Astrocyte of the cerebellum (primary cell): ENCODE measurements at places on chromosomes 4 and X.

GRCh38 chr4:82611982-82612381 is 50.2 kb upstream of the TMEM150C start:
- no peak for DNase-seq

GRCh38 chr4:10285028-10285427 is 168.4 kb upstream of the WDR1 start:
- DNase-seq, result no peak

- no peak for DNase-seq
Measured at GRCh38 chr4:169662206-169662605, 41.8 kb downstream of the CLCN3 start.

GRCh38 chr4:140286456-140286855 is 87.0 kb upstream of the SCOC start:
- no peak for DNase-seq

DNA sequence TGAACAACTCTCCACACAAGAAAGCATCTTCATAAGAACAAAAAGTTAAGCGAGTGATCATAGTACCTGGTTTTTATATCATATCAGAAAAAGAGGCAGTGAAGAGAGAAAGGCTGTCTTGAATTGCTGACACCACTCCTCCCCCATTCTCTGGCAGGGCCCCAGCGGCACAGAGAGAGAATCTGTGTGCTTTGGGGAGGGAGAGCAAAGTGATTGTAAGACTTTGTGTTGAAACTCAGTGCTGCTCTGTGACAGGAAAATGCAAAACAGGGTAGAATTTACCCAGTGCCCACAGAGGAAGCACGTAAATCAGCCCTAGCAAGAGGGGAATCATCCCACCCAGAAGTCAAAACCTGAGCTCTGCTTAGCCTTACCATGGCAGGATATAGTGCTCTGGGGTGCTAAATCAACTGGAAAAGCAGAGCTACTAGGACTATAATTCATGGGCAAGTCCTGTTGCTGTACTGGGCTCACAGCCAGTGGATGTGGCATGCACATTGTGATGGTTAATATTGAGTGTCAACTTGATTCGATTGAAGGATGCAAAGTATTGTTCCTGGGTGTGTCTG is 174.6 kb downstream of the PRR32 start:
- no peak for DNase-seq

DNA sequence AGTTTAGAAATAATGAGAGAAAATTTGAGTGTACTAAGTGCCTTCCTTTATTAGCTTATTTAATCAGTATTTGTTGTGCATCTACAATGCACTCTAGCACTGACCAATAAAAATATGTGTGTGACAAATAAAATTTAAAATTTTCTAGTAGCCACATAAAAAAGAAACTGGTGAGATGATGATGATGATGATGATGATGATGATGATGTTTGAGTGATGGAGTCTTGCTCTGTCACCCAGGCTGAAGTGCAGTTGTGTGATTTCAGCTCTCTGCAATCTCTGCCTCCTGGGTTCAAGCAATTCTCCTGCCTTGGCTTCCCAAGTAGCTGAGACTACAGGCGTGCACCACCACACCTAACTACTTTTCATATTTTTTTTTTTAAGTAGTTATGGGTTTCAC is 110.2 kb downstream of the RNF150 start:
- no peak for DNase-seq

- DNase-seq, result no peak
Measured at GRCh38 chrX:49242545-49243066, 7.3 kb downstream of the CCDC22 start.

DNA sequence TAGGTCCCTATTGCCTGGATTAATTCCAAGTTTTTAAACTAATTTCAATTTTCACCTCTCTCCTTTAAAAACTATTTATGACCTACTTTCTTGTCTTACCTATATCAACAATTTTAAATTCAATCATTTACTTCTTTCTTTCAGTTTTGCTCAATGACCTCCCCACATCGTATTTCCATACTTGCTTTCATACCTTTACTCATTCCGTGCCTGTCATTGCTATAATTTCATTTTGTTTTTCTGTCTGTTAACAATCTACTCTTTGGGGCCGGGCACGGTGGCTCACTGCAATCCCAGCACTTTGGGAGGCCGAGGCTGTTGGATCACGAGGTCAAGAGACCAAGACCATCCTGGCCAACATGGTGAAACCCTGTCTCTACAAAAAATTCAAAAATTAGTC is 781.1 kb downstream of the FSTL5 start:
- no peak for DNase-seq

- DNase-seq, result no peak
Measured at GRCh38 chr4:112318239-112319142, 21.3 kb downstream of the ALPK1 start.

GRCh38 chr4:99934891-99935290 is 11.5 kb downstream of the DNAJB14 start:
- DNase-seq, result no peak

- no peak for DNase-seq
Measured at GRCh38 chr4:76649086-76649485, 214.1 kb downstream of the SHROOM3 start.

DNA sequence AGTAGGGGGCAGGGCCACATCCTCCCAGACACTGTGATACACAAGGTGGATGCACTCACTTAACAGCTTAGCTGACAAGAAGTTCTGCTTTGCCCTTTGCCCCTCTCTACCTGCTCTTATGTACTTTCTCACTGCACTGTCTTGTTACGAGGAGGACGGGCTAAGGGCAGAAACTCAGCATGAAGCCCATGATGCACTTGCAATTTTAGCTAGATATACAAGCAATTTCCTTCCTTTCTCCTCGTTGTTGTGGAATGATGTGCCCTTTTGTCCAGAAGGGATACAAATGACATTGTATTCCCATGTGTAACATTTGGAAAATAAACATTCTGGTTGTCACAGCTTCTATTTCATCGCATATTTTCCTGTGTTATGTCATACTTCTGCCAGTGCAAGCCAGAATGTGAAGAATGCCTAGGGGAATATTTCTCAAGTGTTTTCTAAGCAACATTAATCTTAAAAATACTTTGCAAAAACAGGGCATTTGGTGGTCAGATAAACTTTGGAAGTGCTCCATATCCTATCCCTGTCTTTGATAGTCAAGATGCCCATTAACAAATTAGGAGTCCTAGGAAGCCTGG is 47.2 kb downstream of the MAOA start:
- peak; percentile 23 for DNase-seq

- DNase-seq, result no peak
Measured at GRCh38 chr4:106019771-106020170, 124.5 kb downstream of the NPNT start.

- no peak for DNase-seq
Measured at GRCh38 chrX:125507119-125507518, 187.4 kb downstream of the TEX13C start.

DNA sequence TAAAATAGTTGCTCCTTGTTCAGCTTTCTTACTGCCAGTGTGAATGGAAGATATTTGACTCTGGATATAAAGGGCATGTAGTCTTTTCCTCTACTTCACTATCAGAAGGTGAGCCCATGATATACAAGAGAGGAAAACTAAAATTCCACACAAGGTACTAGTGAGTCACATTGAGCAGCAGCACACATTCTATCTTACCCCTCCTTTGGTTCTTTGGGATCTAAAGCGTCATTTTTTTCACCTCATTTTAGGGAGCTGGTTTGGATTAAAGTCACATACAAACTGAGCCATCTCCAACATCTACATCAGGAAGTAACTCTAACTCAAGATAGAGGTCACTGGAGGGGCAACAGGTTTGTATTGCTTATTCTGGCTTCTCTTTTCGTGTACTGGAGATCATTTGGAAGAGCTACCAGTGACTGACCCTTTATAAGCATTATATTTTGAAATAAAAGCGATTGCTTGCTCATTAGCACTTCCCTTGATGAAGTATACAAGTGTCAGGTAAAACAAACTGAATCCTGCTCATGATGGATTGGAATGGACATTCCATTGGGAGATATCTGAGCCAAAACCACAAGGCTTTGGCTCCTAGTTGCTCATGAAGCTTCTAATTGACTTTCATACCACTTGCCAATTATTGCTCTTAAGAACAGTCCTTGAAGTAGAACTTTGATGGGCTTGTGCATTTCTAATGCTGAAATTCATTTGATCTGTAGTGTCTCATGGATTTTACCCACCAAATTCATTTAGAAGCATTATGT is 124.1 kb downstream of the SPCS3 start:
- DNase-seq, result peak; percentile 81

GRCh38 chrX:152817078-152817764 is 13.3 kb downstream of the CETN2 start:
- peak; percentile 20 for DNase-seq

- DNase-seq, result no peak
Measured at GRCh38 chr4:24032371-24032989, 142.6 kb upstream of the PPARGC1A start.

GRCh38 chr4:137393044-137393443 is 139.2 kb downstream of the PCDH18 start:
- DNase-seq, result no peak

DNA sequence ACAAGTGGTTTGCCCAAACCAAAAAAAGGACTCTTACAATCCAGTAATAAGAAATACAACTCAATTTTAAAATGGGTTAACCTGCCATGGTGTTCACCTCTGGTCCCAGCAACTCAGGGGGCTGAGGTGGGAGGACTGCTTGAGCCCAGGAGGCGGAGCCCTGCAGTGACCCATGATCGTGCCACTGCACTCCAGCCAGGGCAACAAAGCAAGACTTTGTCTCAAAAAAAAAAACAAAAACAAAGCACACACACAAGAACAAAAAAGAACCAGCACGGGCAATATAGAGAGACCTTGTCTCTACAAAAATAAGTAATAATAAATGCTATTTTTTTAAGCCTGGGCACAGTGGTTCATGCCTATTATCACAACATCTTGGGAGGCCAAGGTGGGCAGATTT is 28.7 kb downstream of the ARAP2 start:
- no peak for DNase-seq

GRCh38 chr4:139889901-139890300 is 224.3 kb downstream of the MGST2 start:
- DNase-seq, result no peak

GRCh38 chr4:47736146-47736545 is 101.7 kb downstream of the CORIN start:
- DNase-seq, result no peak

- no peak for DNase-seq
Measured at GRCh38 chrX:112051576-112051975, 31.0 kb downstream of the TRPC5 start.

DNA sequence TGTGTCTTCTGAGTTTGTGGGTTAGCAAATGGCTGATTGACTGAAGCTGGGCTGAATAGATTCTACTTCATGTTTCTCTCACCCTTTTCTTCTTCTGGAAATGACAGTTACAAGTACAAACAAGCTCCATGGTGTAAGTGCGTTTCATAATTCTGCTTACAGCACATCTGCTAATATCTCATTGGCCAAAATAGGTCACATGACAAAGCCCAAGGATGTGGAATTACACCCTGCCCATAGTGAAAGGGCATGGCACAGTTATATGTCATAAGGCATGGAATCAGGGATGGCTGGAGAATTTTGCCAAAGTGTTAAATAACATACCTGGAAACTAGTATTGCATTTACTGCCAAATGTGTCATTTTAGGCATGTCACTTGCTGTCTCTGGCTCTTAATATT is 327.2 kb downstream of the NKX6-1 start:
- no peak for DNase-seq

DNA sequence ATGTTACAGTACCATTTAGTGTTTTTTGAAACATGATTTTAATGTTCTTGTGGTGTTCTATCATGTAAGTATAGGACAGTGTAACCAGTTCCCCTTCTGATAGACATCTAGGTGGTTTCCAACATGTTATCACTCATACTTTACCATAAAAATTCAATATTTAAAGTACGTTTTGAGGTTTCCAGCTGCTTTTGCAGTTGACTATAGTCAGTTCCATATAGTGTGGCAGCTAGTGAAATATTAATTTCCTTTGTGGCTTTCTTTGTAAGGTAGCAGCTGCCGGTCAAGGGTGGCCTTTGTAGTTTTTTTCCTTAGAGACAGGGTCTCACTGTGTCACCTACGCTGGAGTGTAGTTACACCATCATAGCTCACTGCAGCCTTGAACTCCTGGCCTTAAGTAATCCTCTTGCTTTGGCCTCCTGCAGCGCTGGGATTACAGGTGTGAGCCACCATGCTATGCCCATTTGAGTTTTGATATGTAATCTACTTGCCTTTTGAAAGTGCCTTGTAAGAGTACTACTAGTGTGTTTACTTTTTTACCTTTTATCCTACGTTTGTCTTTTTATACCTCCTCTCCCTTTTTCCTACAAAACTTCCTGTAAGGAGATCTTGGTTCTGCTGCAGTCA is 63.0 kb downstream of the ARHGAP10 start:
- no peak for DNase-seq

- no peak for DNase-seq
Measured at GRCh38 chr4:120314969-120315368, 248.3 kb upstream of the MAD2L1 start.

DNA sequence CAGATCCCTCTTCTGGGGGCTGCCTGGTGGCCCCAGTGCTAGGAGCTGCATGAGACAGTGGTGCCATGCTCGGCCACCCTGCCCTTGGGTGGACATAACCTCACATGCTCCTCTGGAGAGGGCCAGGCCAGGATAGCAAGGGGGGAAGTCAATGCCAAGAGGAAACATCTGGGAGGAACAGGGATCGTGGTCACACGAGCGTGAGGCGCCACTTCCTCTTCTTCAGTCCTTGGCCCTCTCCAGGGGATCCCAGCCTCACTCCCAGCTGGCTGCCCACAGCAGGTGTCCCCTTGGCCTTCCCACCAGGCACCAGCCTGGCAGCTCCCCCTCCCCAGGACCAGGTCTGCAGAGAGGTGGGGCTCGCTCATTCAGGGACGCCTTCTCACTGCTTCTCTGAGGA is 28.6 kb downstream of the TBC1D14 start:
- DNase-seq, result no peak

DNA sequence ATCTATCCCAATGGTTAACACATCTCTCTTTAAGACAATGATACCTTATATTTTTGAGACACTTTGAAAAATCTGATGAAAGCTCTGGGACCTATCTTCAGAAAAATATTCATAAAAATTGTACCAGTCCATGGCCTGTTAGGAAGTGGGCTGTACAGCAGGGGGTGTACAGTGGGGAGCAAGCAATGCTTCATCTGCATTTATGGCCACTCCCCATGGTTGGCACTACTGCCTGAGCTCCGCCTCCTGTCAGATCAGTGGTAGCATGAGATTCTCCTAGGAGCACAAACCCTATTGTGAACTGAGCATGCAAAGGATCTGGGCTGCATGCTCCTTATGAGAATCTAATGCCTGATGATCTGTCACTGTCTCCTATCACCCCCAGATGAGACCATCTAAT is 42.6 kb downstream of the C4orf51 start:
- DNase-seq, result no peak

- DNase-seq, result no peak
Measured at GRCh38 chrX:124289443-124289842, 43.0 kb upstream of the TEX13D start.

GRCh38 chr4:14265651-14266050 is 638.1 kb upstream of the BOD1L1 start:
- no peak for DNase-seq

- DNase-seq, result peak; percentile 20
Measured at GRCh38 chr4:3074846-3075651, 568 bp downstream of the HTT start.
